CD4-positive, alpha-beta T cell treated with Interleukin-6 for 4 hours (primary cell): ENCODE measurements at places on chromosomes 1 and 21.

GRCh38 chr1:64875606-64876005, 90.7 kb downstream of the JAK1 start:
- DNase-seq = no peak

DNA sequence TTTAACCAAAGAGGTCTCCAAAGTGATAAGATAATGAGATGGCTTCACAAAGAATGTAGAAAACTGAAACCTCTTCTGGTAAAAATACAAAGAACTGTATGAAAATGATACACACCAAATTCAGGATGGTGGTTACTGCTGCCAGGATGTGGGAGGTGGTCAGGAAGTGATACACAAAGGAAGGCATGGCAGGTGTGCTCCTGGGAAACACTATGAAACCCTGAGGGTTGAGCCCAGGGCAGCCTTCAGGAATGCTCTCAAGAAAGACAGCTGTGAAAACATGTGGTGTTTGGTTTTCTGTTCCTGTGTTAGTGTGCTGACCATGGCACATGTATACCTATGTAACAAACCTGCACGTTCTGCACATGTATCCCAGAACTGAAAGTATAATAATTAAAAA, 109.3 kb downstream of the NTNG1 start:
- no peak for DNase-seq

GRCh38 chr1:95957748-95958147, 723.7 kb downstream of the RWDD3 start:
- DNase-seq = no peak

- no peak for DNase-seq
Measured at GRCh38 chr1:48018799-48019198, 21.6 kb upstream of the TRABD2B start.

GRCh38 chr1:211379446-211379845, 52.8 kb downstream of the TRAF5 start:
- DNase-seq = no peak

GRCh38 chr1:32204943-32205361, 519 bp upstream of the IQCC start:
- no peak for DNase-seq

GRCh38 chr1:98660940-98661543, 479 bp upstream of the SNX7 start:
- DNase-seq = no peak

DNA sequence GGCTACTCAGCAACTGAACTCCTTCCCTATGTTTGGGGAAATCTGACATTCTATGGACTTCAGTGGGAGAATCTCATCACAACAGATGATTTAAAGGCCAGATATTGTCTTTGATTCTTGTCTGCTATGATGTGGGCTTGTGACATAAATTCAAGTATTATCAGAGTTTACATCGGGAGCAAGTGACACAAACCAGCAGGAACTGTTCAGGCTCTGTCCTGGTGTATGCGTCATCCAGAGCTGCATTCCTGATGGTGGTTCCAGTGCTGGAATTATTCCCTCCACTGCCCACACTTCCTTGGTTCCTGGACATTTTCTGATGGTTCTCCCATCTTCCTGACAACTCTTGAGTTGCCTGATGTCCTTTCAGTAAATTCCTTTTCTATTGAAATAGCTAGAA, 10.8 kb upstream of the LSM10 start:
- DNase-seq = no peak

DNA sequence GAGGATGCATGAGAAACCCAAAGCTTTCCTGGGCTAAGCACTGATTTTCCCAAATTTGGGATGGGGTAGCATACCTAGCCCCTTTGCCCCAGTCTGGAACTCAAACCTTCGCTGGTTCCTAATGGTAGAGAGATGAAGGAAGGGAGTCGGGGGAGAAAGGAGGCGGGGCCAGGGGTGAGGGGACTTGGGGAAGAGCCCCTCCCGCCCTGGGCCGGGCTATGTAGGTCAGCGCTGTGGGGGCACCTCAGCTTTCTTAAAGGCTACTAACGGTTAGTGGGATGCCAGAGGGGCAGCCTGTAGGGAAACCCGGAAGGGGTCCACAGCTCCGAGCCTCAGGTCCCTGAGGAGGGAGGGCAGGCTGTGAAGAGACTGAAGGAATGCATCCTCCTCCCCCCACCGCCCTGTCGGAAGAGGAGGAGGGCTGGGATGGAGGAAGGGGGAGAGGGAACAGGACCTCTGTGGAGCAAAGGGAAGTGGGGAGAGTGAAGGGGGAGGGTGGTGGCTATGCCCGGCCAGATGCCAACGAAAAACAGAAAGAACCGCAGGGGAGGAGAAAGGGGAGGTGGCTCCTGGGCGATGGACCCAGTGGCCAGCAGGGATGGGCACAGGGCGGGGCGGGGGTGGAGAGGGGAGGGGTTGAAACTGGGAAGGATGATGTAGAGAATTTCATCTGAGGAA, 1.3 kb downstream of the CADM3 start:
- no peak for DNase-seq

DNA sequence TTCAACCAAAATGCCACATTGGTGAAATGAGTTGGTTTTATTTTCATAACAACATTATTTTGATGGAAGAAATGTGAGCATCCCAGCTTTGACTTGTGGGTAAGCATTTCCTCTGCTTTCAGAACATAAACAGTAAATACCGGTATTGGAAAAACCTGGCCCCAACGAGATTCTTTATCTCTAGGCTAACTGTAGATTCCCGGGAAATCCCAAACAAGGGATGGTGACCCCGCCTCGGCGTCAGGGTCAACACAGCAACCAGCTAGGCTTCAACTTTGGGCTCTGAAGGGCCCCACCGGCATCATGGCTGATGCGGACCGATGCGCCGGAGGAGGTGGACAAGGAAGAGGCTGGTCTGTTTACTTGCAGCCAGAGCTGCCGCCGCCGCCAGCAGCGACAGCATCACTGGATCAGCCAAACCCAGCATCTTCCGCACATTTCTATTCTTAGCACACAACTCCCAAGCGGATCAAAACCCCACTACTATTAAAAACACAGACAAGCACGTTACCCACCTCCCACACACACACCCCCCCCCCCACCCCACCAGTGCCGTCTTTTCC, 1.1 kb downstream of the AKT3 start:
- no peak for DNase-seq

- DNase-seq = no peak
Measured at GRCh38 chr1:170657275-170657853, 6.6 kb upstream of the PRRX1 start.

- DNase-seq = no peak
Measured at GRCh38 chr1:44962729-44963128, 23.7 kb downstream of the EIF2B3 start.

- no peak for DNase-seq
Measured at GRCh38 chr21:25361765-25362164, 245.5 kb downstream of the MRPL39 start.

DNA sequence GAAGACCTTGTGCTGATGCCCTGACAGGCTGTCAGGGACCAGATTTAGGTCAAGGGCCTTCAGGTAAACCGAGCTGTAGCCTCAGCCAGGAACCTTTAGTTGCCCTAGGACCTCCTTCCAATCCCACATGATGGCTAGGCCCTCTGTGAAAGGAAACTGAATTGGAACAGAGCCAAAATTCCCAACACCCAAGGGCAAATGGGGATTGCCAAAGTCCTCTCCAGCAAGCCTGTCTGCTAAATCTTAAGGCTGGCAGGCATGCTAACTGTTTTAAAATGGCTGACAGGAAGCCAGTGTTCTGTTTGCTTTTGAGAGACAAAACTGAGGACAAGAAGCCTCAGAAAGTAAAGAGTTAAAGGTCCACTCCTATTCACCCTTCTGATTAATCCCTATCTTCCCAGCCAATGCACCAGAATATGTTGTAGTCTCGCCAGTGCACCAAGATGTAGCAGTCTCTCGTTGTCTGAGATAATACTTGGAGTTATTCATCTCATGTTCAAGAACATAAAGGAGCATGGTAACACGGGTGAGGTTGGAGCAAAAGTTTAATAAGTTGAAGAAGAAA, 35.1 kb downstream of the MSTO1 start:
- no peak for DNase-seq

DNA sequence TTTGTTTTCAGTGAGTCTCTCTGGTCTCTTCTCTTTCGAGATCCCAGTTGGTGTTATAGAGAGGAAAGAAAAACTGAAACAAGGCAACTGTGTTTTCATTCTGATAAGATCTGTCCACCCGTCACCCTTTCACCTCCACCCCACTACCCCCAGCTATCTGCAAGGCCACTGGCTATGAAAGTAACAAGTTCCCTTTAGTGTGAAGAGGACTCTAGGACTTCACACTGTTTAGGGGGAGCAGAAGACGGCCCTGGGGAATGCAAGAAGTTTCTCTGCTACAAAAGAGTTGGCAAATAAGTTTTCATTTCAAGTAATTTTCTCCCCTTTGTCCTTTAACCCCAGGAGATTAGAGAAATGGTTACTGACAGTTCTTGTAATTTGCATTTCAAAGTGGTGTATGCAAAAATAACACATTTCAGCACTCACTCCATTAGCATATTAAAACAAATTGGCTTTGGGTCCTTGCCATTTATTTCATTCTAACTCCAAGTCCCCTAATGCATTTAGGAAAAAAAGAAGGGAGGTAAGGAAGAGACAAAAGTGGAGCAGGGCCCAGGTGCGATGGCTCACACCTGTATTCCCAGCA, 79.6 kb upstream of the PPM1J start:
- DNase-seq = no peak

GRCh38 chr1:92784021-92784638, 778 bp downstream of the EVI5 start:
- peak; percentile 4 for DNase-seq

GRCh38 chr1:161021165-161021969, 415 bp upstream of the F11R start:
- DNase-seq = peak; percentile 95

- no peak for DNase-seq
Measured at GRCh38 chr21:19833082-19833481, 1165.1 kb upstream of the NCAM2 start.

DNA sequence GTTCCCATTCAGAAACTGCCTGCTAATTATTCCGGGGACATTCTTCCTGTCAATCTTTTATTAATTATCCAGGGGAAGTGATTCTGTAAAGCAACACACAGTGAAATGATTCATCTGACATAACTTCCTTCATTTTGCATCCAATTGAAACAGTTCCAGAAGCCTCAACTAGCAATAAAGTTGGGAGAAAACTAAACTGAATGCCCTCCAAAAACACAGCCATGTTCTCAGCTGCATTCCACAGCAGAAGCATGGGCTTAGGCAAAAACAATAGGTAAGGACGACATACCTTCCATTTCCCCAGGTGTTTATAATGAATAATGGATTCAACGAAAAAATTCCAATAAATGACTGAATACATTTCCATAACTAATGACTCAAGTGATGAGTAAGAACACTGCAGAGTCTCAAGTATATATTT, 36.9 kb upstream of the TARBP1 start:
- DNase-seq = no peak

DNA sequence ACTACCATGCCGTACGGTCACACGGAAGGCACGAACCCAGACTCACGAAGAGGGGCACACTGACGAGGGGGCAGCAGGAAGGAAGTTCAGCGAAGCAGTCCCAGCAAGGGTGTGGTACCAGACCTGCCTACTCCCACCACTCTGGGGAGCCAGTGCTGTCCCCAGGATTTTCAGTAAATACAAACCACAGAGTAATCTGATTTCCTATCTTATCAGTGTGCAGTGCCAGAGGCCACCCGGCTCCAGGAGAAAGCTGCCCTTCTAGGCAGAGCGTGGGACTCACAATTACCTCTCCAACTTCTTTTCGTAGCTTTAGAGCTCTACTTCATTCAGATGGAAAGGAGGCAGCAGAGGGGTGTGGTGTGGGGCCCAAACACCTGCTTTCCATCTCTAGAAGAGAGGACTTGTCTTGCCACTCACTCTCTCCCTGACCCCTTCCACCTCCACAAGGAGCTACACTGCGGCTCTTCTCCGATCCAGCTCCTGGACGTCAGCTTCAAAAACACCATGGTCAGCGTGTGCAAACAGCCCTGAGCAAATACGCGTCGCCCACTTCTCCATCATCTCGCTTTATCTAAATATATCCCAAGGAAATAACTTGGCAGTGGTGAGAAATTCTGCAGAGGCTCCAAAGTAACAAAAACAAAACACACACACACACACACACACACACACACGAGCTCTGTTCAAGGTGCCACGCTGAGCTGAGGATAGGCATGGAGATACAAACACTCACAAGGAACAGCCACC, 98.5 kb downstream of the MRPL37 start:
- DNase-seq = no peak

GRCh38 chr1:97826820-97827219, 94.0 kb downstream of the DPYD start:
- no peak for DNase-seq

DNA sequence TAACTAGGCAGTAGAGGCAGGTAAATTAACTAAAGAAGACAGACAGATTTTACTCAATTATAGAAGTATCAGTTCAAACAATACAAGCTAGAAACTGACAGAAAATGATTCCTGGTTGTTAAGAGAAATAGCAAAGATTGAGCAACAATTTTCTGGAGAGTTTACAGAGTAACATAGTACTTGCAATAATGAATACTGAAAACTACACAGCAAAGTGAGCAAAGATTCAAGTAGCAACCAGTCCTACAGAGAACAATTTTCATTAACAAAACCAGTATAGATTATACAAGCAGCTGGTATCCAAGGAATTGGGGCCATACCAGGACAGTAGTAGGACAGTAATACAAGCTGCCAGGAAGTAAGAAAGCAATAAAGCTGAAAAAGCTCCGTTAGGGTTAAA, 37.6 kb downstream of the EYA3 start:
- no peak for DNase-seq

GRCh38 chr1:33099290-33100118, 18.6 kb downstream of the AZIN2 start:
- peak; percentile 73 for DNase-seq

DNA sequence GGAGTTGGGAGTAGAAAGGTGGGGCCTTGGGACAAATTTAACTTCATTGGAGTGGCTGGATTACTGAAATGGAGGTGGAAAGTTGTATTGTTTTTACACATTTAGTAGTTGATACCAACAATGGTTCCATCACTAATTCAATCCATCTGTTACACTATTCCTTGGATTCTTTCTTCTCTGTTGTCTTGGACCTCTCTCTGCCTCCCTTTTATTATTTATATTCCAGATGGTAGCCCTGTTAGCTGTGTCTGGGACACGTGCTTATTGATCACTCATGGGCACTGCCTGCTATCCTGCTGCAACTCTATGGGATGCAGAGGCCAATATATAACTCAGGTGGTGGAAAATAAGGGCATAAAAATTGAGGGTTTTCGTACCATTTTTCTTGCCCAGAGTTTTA, 346.3 kb downstream of the PAPPA2 start:
- no peak for DNase-seq

GRCh38 chr1:1283821-1284220, 3.6 kb downstream of the SCNN1D start:
- no peak for DNase-seq

DNA sequence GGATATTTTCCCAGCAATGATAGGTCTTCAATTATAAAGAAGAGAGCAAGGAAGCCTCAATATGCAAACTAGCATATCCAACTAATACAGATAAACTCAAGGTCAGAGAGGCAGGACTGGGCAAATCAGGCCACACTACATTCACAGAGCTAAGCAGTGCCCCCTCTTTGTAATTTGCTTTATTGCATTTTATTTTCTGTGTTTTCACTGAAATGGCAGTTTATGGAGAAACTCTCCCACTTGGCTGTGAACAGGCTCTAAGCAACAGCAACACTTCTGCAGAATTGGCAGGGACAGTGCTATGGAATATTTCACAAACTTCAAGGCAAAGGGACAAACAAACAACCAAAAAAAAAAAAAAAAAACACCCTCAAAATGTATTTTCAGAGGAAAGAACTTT, 93.4 kb upstream of the SOD1 start:
- no peak for DNase-seq
